ENCODE measurements at places on chromosomes 6 and 20. TPM values are rescaled to one million over a fixed set of nuclear protein-coding genes. Genes with fewer than 3 reads are reported as not detected.

ZNFX1 gene
- 10.4 TPM for total RNA-seq

SLC22A2 gene
- not detected for total RNA-seq

RRBP1 gene
- 46.7 TPM for total RNA-seq

FNDC11 gene
- total RNA-seq = 1.5 TPM

VSTM2L gene
- 9.3 TPM for total RNA-seq

SCAND1 gene
- 82.1 TPM for total RNA-seq

DNA sequence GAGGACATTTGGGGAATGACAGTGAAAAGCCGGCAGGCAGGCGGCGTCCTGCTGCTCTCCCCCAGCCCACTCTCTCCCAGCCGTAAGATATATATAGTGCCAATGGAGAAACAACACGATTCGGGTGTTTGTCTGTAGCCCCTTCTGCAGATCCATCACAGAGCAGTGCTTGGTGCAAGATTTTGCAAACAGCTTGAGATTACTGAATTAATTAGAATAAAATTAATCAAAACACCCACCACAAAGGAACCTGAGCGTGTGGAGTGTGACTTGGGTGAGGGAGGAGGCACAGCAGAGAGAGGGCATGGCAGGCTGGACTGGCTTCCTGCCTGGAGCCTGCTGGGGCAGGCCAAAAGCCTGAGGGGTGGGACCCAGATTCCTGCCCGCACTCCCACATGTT, 28.8 kb upstream of the CCDC167 start:
- DNase-seq = no peak

DNA sequence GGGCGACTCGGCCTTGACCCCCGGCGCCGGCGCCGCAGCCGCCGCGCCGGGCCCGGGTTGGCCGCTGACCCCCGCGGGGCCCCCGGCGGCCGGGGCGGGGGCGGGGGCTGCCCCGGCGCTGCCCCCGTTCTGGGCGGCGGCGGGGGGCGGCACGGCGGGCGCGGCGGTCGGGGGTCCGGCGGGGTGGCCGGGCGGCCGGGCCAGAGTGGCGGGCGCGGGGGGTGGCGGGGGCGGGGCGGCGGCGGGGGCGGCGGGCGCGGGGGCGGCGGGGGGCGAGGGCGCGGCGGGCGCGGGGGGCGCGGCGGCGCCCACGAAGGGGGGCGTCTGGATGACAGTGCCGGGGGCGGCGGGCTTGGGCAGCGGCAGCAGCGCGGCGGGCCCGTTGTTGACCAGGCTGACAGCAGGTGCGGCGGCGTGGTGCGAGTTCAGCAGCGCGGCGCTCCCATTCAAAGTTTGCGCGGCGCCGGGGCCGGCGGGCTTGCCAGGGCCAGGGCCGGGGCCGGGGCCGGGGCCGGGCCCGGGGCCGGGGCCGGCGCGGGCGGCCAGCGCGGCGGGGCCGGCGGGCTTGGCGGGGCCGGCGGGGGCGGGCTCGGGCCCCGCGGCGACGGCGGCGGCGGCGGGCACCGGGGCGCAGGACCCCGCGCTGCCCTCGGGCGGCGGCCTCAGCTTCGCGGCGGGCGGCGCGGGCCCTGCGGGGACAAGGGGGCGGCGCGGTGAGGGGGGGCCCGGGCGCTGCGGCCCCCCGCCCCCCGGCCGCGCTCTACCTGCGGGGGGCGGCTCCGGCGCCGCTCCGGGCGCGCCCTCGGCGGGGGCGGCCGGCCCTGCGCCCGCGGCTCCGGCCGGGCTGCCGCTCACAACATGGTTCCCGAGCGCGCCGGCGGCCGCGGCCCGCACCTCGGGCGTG, 659 bp downstream of the TAF4 start:
- peak; percentile 34 for DNase-seq

- no peak for DNase-seq
Measured at GRCh38 chr6:3306848-3307247, 48.1 kb downstream of the PSMG4 start.

DNA sequence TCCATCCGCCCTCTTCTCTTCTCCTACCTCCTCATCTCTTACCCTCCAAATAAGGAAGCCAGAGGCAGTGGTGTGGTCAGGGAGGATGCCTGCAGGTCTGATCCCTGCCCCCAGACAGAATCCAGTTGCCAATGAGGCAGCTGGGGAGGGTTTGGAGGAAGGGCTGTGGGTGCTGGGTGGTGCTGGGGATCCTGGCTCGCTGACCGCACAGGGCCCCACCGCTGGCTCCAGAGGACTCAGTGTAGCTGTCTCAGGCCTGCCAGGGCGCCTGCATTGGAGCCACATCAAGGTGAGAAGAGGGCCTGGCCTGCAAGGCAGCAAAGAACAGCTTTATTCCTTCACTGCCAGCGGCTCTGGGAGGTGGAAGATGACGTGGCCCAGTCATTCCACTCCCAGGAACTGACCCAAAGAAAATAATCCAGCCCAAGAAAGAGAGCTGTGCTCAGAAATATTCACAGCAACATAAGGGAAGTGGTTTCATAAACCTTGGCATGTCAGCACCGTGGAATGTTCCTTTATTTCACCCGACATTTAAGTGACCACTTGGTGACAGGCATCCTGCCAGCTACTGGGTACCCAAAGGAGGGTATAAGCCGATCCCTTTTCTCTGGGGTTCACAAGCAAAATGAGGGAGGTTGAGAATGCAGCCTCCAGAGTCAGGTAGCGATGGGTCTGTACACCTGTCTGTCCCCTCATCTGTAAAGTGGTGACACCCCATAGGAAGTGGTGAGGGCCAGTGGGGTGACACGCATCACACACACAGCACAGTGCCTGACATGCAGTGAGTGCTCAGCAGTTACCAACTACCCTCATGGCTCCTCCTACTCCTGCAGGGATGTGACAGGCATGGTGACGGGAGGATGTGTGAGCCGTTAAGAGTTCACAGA, 125.1 kb downstream of the SNX5 start:
- DNase-seq = no peak

GRCh38 chr6:71349976-71350615, 61.5 kb downstream of the OGFRL1 start:
- no peak for DNase-seq

GRCh38 chr6:87755708-87756671, 54.0 kb upstream of the AKIRIN2 start:
- no peak for DNase-seq

- DNase-seq = no peak
Measured at GRCh38 chr6:119318730-119319129, 30.8 kb downstream of the MAN1A1 start.

- no peak for DNase-seq
Measured at GRCh38 chr20:53949319-53949839, 121.0 kb downstream of the BCAS1 start.

GRCh38 chr20:168876-169275, 11.6 kb downstream of the DEFB127 start:
- DNase-seq = no peak

- DNase-seq = no peak
Measured at GRCh38 chr6:132087391-132087790, 136.2 kb upstream of the CCN2 start.

- no peak for DNase-seq
Measured at GRCh38 chr6:87093199-87093598, 1.7 kb downstream of the CGA start.

DNA sequence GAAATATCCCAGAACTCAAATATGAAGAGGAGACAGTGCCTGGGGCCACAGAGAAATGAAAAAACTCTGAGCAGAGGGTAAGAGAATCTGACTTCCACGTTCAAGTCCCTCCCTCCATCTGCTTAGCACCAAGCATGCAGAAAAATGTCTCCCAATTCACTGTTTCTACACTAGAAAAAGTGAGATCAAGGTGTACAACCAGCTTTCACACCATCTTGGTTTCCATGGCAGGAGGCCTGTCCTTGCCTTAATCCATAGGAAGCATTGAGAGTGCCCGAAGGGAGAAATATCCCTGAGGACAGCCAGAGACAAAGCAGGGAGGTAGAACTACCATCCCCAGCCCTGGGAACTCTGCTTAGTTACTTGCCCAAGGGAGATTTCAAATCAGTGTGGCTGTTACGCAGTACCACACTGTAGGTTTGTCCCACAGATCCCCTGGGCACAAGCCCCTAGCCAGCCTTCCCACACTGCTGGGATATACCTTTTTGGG, 82.9 kb downstream of the SCML4 start:
- DNase-seq = no peak

- DNase-seq = no peak
Measured at GRCh38 chr6:129621252-129621651, 88.7 kb downstream of the ARHGAP18 start.

DNA sequence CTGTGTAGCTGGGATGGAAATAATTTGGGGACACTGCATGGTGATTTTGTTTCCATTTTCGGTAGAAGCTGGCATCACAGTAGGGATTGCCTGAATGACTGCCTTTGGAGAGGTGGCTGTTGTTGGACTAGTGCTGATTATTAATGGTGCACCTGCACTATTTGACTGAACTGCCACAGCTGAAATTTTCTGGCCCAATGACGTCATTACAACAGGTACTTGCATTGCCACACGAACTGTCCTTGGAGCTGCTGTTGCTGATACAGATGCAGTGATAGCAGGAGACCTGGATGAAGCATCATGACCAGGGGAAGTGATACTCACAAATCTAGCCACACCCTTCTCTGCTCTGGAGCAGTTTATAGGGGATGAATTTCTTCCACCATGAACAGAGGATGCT, 95.6 kb upstream of the FOXC1 start:
- no peak for DNase-seq

- no peak for DNase-seq
Measured at GRCh38 chr20:58023346-58023745, 205.1 kb downstream of the ANKRD60 start.

- DNase-seq = no peak
Measured at GRCh38 chr20:37935435-37935834, 32.5 kb downstream of the VSTM2L start.

DNA sequence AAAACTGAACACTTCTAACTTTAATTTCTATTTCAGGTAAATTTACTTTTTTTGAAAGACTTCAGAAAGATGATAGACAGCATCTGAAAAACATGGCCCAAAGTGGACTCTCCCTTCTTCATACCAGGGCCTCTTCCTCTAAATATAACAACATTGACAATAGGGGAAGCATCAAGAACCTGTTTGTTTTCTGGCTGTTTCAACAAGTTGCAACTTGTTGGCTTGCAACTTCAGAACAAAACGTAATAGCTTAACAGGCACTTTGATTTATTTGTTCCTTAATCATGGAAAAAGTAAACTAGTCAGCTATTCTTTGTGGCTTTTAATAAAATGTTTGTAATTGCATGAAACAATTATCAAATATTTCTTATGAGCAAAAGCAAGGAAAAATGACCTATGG, 34.3 kb downstream of the RGS17 start:
- no peak for DNase-seq

- DNase-seq = no peak
Measured at GRCh38 chr20:38199501-38200390, 34.7 kb upstream of the TGM2 start.

DNA sequence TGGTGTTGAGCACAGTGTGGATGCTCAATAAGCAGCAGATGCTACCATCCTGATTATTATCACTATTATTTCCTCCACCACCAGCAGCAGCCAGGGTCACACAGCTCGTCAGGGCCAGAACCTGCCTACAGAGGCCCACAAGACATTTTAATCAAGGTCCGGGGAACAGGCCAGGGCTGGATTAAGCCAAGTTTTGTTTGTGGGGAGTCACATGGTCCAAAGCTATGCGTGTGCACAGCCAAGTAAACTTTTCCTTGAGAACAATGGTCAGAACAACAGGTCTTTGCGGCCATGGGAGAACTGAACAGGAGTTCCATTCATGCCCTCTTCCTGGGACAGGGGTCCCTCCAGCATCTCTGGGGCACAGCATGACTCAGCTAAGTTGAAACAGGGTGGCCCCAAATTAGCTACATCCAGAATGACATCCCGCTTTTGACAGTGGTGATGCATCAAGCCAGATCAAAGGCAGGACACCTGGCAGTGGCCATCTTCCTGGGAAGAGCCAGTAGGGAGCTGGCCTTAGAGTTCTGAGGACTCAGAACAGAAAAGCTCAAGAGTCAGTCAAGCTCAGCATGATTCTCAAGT, 11.7 kb downstream of the SNTA1 start:
- no peak for DNase-seq

DNA sequence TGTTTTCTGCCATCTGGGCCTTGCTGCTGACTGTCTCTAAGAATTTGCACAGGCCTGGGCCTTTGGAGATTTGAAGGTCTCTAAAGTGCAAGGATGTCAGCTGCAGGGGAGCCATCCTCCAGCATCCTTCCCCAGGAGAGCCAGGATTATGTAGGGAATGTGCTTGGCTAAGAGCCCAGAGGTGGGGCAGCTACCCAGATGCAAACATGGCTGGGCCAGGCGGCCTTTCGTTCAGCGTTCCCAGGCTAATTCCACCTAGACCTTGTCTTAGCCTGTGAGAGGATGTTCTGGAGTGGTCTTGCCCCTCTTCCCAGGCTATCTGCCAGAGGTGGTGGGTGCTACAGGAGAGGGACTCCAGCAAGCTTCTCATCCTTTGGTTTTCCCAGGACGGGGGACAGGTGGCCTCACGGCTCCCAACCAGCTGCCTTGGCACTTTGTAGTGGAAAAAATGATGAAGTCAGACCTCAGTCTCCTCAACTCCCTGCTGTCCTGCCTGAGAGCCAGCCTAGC, 7.7 kb upstream of the PTGIS start:
- DNase-seq = no peak

GRCh38 chr6:15340105-15340601, 94.3 kb downstream of the JARID2 start:
- no peak for DNase-seq

GRCh38 chr20:8670893-8671215, 398.0 kb upstream of the PLCB4 start:
- no peak for DNase-seq

GRCh38 chr6:47669684-47670513, 28.5 kb upstream of the ADGRF4 start:
- DNase-seq = no peak

DNA sequence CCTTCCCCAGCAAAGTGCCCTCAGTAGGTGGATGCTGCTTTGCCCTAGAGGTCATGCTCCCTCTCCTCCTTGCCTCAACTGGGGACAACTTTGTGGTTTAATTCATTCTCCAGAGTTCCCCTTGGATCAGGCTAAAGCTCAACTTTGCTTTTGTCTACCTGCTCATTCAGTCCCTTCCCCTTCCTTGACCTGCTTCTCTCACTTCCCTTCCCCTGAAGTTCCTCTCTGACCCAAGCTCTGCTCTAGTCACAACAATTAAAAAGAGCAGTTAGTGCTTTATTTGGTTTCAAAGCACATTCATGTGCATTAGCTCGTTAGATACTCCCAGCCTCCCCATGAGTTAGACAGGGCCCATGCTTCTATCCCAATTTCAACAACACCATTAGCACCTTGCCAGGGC, 71.3 kb downstream of the DZANK1 start:
- DNase-seq = no peak

- no peak for DNase-seq
Measured at GRCh38 chr6:5108068-5108467, 22.9 kb downstream of the PPP1R3G start.

DNA sequence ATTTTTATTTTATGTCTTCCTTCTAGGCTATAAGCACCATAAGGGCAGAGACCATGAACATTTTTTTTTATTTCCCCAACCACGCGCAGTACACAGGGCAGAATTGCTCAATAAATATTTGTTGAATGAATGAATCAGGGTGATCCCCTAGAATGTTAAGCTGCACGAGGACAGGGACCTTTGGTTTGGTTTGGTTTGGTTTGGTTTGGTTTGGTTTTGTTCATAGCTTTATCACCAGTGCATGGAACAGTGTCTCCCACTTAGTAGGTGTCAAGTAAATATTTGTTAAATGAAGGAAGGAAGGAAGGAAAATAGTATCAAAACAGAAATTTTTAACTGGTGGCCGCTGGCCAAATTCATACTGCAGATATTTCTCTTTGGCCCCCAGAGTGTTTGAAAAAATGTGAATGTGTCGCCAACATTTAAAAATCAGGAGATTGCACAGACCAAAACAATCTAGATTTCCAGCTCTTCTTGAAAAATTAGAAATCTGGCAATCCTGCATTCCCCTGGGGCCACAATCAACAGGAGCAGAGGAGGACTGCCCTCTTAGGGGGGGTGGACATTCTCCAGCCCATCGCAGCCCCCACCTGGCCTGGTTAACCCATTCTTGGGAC, 205.3 kb downstream of the EYA2 start:
- no peak for DNase-seq
